ENCODE measurements at places on chromosomes 1 and 21.

- no peak for DNase-seq
These were observed 177.8 kb downstream of the PTPRU start for GRCh38 chr1:29414086-29414485.

DNA sequence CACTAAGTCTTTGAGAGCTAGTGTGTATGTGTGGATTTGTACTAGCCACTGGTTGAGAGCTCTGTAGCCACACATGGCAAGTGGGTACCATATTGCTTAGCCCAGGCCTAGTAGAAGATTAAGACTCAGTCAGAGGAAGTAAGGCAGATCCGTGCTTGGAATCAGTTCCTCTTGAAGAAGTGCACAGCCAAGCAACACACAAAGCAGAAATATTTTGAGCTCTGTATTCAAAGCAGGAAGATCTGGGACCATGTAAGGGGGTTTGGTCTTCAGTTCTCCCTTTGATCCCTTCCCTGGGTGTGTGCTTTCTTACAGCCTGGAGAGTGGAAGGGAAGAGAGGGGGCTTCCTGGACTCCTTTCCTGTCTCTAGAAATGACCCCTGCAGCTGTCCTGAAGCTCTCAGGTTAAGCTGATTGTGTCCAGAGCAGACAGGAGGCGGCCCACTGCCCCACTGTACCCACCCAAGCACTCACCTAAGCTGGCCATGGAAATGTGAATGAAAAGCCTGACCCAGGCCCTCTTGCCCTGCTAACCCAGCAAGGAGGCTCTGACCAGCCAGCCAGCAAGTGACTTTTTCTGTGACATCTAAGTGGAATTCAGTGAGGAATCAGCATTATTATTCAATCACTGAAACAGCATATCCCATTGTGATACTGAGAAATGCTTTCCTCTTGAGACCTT is 3.6 kb downstream of the ETS2 start:
- DNase-seq, result no peak

DNA sequence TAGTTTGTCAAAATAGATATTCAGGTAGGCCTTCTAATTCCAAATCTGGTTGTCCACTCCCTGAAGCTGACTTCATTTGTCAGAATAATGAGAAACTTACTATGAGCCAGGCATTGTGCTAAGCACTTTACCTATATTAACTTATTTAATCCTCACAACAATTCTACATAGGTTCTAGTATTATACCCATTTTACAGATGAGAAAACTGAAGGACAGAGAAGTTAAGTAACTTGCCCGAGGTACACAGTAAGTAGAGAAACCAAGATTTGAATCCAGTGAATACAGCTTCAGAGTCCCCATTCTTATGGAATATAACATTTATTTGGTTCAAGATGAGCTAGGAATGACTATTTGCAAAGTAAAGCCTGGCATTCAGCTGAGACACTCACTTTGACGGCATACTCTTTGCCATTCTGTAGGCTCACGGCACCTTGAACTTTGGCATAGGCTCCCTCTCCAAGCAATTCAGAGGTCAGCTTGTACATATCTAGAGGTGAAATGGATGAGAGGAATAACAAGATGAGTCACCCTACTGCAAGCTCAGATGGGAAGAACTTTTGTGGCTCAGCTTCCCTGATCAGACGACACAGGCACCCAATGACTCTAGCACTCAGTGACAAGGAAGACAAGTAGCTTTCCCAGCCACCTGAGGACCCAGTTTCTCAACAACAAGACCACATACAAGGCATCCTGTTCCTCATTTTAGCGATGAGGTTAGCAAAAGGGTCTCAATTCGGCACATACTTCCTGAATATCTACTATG is 23.7 kb downstream of the MKNK1 start:
- no peak for DNase-seq

DNA sequence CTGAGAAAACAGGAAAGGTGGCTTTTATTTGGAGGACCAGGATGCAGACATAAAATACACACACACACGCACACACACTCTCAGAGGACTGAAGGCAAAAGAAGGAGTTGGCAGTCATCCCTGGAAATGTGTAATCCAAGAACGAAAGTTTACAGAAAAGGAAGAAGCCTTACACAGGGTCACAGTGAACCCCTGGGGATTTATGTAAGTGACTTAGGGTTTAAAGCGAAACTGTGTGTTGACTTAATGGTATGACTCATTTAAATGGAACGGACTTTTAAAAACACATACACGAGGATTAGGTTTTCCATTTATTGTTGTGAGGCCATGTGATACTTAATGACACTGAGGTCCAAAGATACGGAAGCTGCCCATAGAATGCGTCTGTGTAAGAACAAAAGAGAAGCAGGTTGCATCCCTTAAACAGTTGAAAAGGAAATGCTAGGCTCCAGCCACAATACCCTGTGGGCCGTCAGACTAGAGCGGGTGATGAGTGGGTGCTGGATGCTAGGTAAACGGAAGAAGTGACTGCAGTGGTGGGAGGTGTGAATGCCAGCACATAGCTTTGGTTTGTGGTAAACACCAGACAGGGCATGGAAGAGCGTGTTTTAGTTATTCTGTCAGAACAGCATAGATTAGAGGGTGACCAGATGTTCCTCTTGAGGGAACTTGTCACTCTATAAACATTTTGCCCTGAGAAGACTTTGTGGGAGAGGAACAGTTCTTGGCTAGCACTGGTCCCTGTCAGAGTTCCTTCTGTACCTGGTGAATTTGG is 21.6 kb upstream of the BCL10 start:
- no peak for DNase-seq

- no peak for DNase-seq
These were observed 1.6 kb upstream of the CLIC4 start for GRCh38 chr1:24743404-24744211.

- DNase-seq, result no peak
These were observed 775 bp upstream of the TMEM63A start for GRCh38 chr1:225882694-225883615.

- no peak for DNase-seq
These were observed 15.2 kb downstream of the PLA2G2F start for GRCh38 chr1:20154301-20154831.

GRCh38 chr1:201096977-201097856 is 15.0 kb downstream of the CACNA1S start:
- no peak for DNase-seq

DNA sequence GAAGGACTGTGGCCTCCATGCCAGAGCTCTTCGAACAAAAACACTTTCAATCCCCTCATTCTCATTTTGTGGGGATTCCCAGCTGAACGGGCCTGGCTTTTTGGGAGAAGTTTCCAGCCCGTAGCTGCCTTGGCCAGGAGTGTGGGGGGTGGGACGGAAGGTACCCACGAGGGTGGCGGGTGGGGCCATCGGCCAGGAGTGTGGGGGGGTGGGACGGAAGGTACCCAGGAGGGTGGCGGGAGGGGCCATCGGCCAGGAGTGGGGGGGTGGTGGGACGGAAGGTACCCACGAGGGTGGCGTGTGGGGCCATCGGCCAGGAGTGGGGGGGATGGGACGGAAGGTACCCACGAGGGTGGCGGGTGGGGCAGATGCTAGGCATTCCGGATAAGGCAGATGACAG is 71.7 kb upstream of the ZBTB18 start:
- no peak for DNase-seq

GRCh38 chr1:151282883-151283725 is 1.0 kb downstream of the ZNF687 start:
- peak; percentile 52 for DNase-seq

DNA sequence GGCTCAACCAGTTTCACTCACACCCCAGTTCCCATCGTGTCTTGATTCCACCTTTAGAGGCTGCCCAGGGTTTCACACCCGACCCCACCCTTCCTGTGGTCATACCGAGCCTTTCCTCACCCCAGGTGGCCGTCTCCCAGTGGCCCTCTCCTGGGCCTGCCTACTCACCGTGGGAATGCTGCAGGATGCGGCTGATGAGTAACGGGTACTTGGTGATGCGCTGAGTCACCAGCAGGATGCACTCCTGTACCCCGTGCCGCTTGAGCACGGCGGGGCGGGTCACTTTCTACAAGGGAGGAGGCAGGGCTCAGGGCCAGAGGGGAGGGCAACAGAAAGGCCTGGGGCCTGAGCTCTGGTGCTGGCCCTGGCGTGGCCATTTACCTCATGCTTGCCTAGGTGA is 16.4 kb downstream of the ARHGEF2 start:
- DNase-seq, result no peak

Data from SK-N-DZ (cell line).